ENCODE measurements at places on chromosomes 12 and 14.

- no peak for DNase-seq
These were observed 9.4 kb downstream of the PTGR2 start for GRCh38 chr14:73861073-73861472.

- DNase-seq, result no peak
These were observed 58.3 kb upstream of the DYRK2 start for GRCh38 chr12:67590149-67590790.

- DNase-seq, result no peak
These were observed 151.4 kb upstream of the NUDT4 start for GRCh38 chr12:93226361-93226760.

DNA sequence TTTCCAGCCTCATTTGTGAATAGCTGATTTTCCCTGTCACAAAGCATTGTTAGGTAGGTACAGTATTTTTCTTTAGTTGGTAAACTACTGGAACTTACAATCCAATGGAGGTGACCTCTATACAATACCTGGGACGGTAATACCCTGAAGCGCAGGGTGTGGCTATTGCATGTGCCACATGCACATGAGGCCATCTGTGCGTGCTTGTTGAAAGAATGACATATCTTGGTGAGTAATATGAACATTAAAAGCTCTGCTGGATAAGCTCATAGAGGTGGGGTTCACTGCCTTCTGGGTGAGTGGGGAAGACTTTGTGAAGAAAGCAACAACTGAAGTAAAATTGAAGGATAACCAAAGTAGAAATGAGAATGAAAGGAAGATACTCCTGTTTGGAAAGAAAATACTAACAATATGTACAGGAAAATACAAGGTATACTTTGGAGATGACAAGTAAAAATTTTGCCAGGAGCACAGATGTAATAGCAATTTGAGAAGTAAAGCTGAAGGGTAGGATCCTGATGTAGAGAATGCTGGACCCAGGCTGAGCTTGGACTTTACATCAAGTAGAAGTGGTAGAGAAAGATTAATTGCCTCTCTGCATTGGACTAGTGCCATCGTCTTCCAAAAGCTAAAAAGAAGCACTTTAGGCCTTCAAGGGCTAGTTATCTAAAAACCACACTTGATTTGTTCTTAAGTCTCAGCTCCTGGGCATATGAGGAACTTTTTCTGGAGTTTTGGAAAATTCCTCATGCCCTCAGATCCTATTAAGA is 97.1 kb downstream of the SLC38A6 start:
- DNase-seq, result no peak

- DNase-seq, result no peak
These were observed 266.7 kb upstream of the HMGA2 start for GRCh38 chr12:65557438-65558181.

DNA sequence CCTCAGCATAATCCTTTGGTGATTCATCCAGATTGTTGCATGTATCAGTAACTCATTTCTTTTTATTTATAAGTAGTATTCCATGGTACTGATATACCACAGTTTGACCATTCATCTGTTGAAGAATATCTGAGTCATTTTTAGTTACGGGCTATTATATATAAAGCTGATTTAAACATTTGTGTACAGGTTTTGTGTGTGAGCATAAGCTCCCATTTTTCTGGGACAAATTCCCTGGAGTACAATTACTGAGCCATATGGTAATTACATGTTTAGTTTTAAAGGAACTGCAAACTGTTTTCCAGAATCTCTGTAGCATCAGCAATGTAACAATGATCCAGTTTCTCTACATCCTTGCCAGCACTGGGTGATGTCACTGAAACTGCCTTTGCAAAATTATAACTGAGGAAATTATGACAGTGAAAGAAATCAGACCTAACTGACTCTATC is 236.2 kb upstream of the KRR1 start:
- DNase-seq, result no peak

DNA sequence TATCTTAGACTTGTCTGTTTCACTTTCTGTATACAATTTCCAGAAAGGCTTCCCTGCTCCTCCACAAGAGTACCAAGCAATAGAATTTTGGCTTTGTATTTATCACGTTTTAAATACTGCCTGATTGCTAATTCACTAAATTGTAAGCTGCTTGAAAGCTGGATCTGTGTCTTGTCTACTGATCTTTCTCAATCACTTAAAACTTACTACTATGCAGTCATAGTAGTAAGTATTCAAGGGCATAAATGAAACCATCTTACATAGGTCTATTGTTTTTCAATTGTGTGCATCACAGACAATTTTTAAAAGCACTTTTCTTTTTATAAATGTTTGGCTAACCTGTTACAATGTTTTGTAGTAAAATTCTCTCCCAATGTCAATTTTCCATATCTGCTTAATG is 1.2 kb upstream of the GLIPR1L2 start:
- DNase-seq, result no peak

GRCh38 chr12:110929818-110930217 is 9.4 kb upstream of the MYL2 start:
- no peak for DNase-seq

- DNase-seq, result peak; percentile 54
These were observed 180.2 kb downstream of the ACSS3 start for GRCh38 chr12:81257947-81258551.

- no peak for DNase-seq
These were observed 112.5 kb downstream of the FOXN3 start for GRCh38 chr14:89304561-89304960.

- DNase-seq, result no peak
These were observed 312.8 kb upstream of the RGS6 start for GRCh38 chr14:71619472-71619871.

Measured in Kasumi-1 (cell line).